ENCODE measurements at places on chromosomes 3 and 15. TPM values are rescaled to one million over a fixed set of nuclear protein-coding genes. Genes with fewer than 3 reads are reported as not detected.

The CFAP92 gene
- not detected for total RNA-seq

The ITGA11 gene
- total RNA-seq = 10.6 TPM

The CD86 gene
- 17.2 TPM for total RNA-seq

The AKAP13 gene
- total RNA-seq = 301 TPM

DNA sequence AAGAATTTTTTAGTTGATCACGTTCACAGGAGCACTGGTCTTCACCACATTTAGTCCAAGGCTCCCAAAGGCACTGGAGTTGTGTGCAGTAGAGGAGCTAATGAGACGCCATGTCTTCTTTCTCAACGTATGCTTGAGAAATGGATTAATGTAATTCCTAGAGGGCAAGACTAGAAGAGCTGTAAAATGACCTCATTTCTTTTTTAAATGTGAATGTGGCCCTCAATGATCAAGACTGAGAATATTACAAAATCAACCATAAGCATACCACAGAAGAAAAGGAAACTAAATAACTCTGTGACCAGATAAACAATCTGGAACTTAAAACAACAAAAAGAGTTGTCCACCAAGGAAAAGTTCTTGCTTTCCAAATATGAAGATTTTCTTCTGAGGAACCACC is 112.1 kb upstream of the THBS1 start:
- no peak for DNase-seq

GRCh38 chr3:14145670-14146380 is 21.0 kb downstream of the TMEM43 start:
- no peak for DNase-seq

GRCh38 chr3:189689625-189690024 is 58.4 kb downstream of the TP63 start:
- DNase-seq = no peak

GRCh38 chr3:44026220-44026865 is 215.3 kb upstream of the TOPAZ1 start:
- no peak for DNase-seq

GRCh38 chr3:195460091-195460713 is 17.4 kb upstream of the ACAP2 start:
- no peak for DNase-seq

DNA sequence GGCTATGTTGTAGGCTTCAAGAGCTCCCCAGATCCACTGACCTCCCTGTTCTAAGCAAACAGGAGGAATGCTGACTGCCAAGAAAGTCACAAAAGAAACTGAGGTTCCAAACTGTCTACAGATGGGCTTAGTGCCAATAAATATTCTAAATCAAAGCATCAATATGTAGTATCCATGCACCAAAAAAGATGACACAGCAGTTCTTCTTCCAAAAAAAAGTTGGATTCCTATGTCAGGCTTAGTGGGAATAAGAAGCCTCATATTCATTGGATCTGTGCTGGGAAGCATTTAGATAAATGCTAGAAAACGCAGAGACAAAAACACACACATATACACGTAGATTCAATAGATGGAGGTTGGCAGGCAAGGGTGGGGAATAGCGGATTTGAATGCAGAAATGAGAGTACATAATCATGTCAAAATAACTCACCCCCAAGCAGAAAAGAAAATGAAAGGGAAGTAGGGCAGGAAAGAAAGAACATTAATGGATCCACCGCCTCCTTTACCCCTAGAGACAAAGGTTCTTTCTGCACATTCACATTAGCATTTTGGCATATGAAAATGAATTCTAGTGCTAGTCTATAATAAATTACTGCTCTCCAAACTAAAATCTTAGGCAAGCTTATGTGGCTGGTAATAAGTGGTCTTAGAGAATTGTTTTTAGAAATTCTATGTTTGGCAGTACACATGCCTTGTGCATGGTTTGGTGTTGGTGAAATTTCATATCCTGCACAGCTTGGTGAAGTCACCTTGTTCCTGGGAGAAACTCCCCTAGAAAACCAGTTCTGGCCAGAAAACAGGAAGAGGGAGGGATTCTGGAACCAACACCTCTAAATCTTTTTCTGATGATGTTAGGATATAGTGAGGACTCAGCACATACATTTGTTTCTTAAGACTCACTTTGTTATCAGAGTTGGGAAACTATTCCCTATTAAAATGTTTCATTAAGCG is 283.4 kb downstream of the LSAMP start:
- DNase-seq = no peak

- DNase-seq = peak; percentile 62
These were observed 1.9 kb downstream of the AEN start for GRCh38 chr15:88623061-88623460.

- DNase-seq = no peak
These were observed 35.6 kb upstream of the SEC13 start for GRCh38 chr3:10356461-10356981.
